ENCODE measurements at places on chromosomes 12 and 14.

GRCh38 chr14:68263563-68264259, 444.1 kb downstream of the RAD51B start:
- DNase-seq, result peak; percentile 63

DNA sequence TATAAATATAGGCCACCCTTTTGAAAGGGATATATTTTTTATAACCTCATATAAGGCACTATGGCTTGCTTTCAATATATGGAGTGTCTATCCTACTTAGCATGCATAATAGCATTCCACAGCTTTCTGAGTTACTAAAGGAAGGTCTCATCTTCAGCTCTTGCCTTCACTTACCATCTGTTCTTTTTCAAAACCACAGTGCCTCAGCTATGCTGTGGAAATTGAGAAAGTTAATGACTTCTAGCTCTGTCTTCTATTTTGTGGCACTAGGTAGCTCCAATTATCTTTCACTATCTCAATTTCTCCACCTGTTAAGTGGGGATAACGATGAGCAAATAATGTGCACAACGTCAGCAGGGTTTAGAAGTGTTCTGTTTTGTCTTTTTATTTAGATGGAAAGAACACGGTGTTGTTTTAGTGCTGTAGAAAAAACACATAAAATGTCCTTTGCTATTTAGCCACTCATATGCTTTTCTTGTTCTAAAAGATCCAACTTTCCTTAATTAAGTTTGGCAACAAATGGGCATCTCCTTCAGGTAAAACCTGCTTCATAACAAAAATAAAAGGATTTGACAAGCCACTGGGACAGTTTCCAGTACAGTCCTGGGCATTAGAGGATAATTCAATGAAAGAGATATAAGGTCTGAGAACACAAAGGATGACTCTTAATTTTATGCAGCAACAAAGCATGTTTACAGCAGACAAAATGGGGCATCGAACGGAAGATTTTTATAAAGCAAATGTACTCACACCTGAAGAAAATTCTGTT, 462.0 kb upstream of the SYT1 start:
- DNase-seq, result no peak

DNA sequence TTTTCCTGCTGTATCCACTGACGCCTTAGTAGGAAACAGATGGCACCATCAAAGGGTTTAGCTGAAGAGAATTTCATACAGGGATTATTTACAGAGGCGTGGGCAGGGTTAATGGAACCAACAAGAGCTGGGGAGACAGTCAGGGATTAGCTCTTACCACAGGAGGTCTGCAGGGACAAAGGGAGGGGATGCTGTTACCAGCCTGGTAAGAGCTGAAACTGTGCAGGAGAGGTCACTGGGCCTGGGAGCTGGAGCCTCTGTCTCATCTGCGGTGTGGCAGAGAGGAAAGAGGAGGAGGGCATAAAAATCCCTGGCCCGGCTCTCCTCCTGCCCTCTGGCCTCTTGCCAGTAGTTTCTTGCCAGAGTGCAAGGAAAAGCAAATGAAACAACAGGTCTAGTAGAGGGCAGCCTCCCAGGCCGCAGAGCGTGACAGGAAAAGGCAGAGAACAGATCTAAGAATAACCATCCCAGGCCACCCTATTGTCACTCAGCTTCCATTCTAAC, 18.9 kb upstream of the POC1B start:
- peak; percentile 79 for DNase-seq

GRCh38 chr12:108789546-108789945, 58.2 kb upstream of the CORO1C start:
- no peak for DNase-seq

DNA sequence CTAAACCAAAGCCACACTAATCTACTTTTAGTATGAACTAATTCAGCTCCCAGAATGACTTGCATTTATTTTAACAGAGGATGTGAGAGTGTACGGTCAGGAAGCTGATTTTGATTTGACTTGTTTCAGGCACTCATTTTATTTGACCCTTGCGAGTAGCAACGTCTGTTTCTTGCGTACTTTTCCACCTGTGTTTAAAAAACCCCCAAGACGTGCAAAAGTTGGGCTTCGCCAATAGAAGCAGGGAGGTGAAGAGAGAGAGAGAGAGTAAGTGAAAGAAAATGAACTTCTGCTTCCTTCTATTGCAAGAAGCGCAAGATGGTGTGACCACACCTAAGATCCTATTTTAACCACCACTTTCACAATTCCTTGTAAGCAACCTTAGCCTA, 6.7 kb upstream of the SLC15A4 start:
- DNase-seq, result no peak

DNA sequence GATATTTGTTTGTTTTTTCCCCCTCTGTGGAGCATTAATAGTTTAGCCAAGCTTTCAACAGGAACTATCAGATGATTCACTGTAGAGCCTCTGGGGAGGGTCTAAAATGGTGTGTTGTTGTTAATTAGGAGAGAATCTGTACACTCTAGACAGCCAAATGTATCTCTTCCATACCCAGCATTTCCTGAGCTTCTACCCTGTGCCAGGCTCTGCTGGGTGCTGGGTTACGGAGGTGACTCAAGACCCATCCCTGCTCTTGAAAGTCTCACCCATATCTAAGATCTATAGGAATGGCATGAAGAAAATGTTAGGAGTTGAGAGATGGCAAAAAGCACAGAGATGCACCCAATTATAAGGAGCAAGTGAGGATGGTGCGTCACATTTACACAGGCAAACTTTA, 245.8 kb downstream of the C12orf75 start:
- no peak for DNase-seq

DNA sequence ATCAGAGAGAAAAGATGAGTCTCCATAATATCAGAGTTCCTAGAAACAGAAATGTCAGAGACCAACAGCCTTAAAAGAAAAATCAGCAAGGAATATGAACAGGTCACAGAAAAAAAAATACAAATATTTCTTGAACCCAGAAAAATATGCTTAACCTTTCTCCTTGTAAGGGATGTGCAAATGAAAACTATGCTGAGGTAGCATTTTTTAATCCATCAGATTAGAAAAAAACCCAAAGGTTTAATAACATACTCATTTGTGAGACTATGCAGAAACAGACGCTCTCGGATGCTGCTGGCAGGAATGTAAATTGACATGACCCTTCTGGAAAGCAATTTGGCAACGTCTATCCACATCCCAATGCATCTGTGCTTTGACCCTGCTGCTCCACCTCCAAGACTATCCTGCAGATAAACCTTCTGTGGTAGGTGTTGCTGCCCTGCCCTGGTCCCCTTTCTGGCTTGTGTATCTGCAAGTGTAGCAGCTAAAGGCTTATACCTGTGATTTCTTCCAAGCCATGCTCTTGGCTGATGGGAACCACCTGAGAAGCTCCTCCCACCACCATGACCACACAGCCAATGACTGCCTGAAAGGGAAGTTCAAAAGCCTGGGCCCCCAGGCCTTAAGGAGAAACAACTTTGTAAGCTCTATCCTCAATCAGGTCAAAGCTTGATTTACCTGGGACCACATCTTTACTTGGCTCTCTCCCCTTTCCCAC, 49.4 kb downstream of the LTBP2 start:
- DNase-seq, result no peak

DNA sequence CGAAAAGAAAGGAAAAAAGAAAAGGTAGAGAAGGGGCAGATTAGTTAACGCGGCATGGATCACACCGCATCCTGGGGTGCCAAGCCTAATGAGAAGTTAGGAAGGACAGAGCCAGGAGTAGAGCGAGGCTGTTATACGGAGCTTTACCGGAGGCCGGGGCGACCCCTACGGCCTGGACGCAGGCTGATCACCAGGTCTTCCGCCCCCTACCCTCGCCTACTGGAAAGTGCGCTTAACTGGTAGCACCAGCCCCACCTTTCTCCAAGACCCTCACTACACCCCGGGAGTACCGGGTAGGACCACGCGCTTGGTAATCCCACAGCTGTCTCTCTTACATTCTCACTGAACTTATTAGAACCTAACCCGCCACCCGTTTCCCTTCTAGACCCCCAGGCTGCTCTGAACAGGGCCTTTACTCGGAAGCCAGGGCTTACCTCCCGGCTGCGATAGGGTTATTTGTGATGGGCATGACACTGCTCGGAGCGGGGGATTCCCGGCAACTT, 33.8 kb downstream of the WBP11 start:
- DNase-seq, result no peak

DNA sequence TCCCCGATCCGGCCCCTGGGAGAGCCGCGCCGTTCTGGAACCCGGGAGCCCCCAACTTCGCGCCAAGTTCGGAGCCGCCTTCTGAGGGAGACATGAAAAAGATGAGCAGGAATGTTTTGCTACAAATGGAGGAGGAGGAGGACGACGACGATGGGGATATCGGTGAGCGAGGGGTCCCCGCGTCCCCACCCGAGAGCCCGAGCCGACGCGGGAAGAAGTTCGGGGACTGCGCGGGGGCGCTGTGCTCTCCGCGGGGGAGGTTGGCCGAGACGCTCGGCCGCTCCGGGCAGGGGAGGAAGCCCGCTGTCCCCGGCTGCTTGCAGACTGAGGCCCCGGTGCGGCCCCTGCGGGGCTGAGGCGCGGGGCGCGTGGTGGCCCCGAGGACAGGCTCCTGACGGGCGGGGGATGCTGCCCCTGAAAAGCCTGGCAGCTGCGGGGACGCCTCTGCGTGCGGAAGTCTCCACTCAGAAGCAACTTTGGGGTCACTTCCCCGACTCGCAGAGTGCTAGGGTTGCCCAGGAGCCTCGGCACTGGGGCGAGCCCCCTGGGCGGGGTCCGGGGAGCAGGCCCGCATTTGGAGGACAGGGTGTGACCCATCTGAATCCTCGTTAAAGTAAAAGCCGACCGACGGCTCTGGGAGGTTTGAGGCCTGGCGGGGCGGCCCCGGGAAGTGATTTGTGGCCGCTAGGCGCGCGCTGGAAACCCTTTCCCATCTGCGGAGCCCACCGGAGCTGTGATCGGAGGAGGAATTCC, 511 bp downstream of the ANO6 start:
- DNase-seq, result peak; percentile 89

DNA sequence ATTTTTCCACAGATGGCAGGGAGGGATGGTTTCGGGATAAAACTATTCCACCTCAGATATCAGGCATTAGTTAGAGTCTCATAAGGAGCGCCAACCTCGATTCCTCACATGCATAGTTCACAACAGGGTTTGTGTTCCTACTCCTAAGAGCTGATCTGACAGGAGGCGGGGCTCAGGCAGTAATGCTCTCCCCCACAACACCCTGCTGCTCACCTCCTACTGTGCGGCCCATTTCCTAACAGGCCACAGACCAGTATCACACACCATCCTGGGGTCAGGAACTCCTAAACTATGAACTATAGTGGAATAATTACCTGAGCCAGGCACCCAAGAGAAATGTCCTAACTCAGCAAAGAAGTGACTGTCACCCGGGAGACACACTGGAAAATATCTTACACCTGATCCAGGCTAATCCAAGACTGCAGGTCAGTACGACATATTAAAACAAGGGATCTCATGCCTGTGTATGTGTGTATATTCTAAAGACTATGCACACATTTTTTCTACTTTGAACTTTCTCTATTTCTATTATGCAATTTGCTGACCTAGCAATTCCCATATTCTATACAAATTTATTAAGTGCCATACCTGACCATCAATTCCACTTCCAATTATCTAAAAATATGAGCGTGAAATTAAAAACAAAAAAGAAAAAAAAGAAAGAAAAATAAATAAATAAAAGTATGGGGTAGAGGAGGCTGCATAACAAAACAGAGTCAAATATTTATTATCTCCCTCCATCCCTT, 4.7 kb downstream of the NAA25 start:
- no peak for DNase-seq

GRCh38 chr12:28040246-28040645, 67.7 kb upstream of the PTHLH start:
- DNase-seq, result no peak

DNA sequence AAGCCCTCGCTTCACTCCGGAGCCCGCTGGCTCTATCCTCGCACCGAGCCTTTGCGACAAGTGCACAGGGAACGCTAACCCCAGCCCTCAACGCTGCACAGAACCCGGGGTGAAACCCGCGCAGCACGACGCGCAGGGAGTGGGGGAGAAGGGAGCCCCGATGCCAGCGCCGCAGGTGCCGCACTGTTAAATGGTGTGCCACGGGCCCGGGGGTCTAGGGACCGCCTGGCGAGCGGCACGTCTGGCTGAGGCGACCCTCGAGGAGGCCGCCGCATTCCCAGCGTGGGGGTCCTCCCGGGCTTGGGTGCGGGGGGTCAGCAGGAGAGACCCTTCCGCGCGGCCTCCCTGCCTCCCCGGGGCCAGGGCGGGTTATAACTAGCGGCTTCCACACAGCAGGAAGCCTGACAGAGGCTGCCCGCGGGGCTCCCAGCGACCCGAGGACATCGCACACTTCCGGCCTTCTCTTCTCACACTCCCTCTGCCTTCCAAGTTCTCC, 23.8 kb upstream of the LRTM2 start:
- DNase-seq, result no peak

DNA sequence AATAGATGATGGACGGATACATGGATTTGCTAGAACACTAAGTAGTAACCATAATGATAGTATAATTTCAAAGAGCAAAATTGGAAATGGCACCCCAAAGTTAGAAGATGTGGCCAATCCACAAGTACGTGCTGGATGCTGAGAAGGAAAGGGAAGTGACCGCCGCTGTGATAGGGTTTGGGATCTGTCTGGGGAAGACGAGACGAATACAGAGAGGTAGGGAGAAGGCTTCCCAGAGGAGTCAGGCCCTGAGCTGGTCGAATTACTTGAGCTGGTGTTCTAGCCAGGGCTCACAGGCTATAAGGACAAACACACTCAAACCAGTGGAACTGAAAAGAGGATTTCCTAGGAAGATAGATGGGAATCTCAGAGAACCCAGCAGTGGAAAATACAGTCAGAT, 9.4 kb upstream of the ACVR1B start:
- DNase-seq, result no peak

DNA sequence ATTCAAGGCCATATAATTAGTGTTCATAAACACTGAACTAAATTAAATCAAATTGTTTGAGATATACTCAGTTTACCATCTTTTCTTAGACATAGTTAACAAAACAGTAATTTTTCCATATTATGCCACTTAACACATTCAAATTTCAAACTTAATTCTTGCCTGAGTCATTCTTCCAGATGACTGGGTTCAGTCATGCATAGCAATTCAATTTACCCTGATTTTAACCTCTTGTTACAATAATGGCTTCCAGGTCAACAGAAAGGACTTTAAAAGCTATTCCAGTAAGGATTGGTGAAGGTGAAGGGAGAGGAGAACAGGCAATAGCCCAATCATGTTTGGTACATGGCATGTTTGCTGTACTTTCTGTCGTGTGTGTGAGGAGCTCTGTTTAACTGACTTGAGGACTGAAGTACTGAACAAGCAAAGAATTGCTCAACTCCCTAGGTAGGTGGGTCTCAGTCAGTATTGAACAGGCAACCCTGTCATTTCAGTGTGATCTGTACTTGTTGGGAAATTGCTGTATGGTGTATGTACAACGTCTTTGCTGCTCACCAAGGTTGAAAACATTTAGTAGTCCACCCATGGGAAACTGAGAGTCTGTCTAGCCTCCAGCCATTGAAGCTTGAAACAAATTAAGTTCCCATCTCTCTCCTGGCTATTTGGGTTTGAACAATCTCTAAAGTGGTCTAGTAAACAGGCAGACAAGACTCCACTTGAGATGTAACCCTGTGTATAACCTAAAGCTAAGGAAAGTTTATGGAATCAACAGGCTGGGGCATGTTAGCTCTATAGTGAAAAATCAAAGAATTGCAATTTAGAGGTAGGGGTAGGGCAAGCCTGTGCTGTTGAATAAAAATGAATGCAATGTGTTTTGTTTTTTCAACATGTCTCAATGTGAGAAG, 327.2 kb downstream of the BTG1 start:
- peak; percentile 50 for DNase-seq

Measured in eye (tissue), 1 donor.